ENCODE measurements at places on chromosomes 2 and 18. TPM values are rescaled to one million over a fixed set of nuclear protein-coding genes. Genes with fewer than 3 reads are reported as not detected.

Gene PSMD14
- 68.3 TPM for total RNA-seq

Gene SNED1
- total RNA-seq, result 4.6 TPM

- no peak for DNase-seq
Measured at GRCh38 chr2:101976891-101977290, 14.9 kb upstream of the IL1R2 start.

DNA sequence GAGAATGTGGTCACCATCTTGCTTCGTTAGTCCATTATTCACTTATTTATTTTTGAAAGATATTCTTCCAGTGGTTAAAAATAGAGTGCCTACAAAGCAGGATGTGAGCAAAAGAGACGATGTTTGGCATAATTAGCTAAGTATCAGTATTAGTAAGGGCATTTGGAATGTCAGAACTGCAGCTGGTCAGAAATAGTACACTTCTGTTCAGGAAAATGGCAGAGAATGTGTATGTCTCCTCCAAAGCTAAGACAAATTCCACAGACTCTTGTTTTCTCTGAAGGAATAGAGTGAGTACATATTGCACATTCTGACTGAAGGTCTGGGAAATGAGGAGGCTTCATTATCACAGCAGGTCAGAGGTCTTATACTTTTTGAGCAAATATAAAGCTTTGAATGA lies 209.0 kb downstream of the L3MBTL4 start:
- no peak for DNase-seq

Gene SEMA4F
- 4.1 TPM for total RNA-seq

Measured in activated CD8-positive, alpha-beta memory T cell treated with anti-CD3 and anti-CD28 coated beads, Interleukin-2, amount 10 ng/mL, durations not matched to agents 7 days and 5 days (primary cell).